Activated effector memory CD4-positive, alpha-beta T cell treated with anti-CD3 and anti-CD28 coated beads, Interleukin-2, amount 50 U/mL, for 16 hours (primary cell): ENCODE measurements at places on chromosomes 5 and 9.

DNA sequence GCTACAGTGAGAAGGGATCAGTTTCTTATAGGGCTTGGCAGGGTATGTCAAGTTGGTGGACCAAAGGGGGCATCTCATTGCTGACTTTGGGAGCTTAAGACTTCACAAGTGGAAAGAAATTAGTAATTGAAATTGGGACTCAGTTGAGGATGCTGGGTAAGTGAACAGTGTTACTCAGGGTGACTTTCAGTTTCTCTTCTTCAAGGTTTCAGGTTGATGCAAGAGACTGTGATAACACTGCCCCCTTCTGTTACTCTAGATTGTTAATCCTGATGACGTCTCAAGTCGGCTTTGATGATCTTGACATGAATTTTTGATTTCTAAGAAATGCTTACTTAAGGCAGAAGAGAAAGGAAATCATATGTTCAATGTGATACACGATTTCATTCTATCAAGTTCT lies 21.3 kb downstream of the KCTD16 start:
- peak; percentile 62 for DNase-seq

GRCh38 chr9:22148528-22148875 lies 139.4 kb upstream of the CDKN2B start:
- DNase-seq: no peak

- DNase-seq: peak; percentile 39
Measured at GRCh38 chr5:150066901-150067396, 19.4 kb downstream of the CSF1R start.

GRCh38 chr9:38715684-38716083 lies 4.2 kb downstream of the FAM240B start:
- no peak for DNase-seq

DNA sequence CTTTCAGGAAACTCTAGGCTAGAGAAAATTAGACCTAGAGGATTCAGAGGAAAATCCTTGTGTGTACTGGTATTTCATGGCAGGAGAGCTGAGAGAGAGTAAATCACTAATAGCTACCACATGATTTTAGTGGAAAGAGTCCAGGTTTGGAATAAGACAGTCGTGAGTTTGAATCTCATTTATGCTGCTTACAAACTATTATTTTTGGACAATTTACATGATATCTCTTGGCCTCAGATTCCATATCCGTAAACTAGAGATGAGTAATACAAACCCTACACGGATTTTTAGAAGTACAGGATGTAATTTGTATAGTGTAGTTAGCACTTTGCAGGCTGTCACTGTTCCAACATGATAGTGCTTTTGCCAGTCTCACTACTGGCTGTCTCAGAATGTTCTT lies 2.7 kb downstream of the IL31RA start:
- DNase-seq: no peak

GRCh38 chr9:26597542-26598149 lies 295.0 kb downstream of the CAAP1 start:
- DNase-seq: no peak
